ENCODE measurements at places on chromosomes 6 and 20.

- DNase-seq = no peak
Observed at GRCh38 chr20:59670786-59671492, 66.6 kb downstream of the PHACTR3 start.

DNA sequence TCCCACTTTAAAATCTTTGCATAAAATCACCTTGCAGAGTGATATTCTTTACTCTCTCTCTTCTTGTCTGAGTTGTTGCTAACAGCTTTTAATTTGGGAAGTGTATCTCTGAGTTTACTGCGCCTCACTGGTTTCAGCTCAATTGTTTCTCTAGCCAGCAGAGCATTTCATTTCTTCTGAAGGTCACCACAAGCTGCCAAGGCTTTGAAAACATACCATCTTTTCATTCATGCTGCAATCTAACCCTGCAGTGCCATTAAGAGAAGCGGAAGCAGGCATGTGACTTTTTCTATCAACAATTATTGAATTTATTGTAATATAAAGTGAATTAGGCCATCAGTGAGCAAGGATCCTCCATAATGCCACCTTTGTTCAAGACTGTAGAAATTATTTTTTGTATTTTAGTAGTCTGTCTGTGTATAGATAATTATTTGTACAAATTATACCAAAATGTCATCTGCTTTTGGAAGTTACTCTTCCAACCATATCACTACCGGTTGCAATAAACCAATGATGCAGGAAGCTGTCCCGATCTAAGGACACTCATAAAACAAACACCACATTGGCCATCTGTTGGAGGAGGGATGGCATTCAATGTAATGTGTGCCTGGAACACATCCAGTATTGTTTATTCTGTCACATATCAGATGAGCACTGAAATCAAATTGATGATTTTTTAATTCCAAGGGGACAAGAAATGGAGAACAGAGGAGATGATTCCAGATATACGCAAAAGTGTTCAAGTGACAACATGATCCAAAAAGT is 26.8 kb downstream of the HS3ST5 start:
- peak; percentile 9 for DNase-seq

DNA sequence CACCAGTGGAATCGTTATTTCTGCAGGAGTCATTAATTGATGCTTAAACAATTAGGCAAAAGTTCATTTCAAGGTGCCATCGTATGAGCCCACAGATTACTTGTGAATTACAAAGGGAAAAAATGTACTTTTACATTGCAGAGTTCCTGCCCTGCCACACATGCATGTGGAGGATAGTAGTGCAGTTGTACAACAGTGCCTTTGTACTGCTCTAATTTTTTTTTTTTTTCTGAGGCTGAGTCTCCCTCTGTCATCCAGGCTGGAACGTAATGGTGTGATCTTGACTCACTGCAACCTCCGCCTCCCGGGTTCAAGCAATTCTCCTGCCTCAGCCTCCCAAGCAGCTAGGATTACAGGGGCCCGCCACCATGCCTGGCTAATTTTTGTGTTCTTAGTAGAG is 26.0 kb upstream of the SYNJ2 start:
- no peak for DNase-seq

DNA sequence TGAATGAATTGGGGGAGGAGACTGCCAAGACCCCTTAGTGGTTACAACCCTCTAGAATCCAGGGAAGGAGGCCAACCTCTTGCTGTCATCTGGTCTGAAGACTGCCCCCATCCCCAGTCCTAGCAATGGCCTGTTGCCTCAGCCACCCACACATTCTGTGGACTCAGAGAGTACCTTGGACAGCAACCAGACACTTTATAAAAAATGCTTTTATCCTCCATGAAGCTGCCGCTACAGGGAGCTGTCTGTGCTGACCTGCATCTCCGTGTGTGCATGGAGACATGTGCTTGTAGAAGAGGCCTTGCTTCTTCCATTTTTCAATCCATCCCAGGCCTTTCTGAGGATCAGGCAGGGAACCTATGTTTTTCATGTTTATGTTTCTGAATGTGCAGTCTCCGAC is 15.2 kb downstream of the CDH22 start:
- DNase-seq = peak; percentile 57

DNA sequence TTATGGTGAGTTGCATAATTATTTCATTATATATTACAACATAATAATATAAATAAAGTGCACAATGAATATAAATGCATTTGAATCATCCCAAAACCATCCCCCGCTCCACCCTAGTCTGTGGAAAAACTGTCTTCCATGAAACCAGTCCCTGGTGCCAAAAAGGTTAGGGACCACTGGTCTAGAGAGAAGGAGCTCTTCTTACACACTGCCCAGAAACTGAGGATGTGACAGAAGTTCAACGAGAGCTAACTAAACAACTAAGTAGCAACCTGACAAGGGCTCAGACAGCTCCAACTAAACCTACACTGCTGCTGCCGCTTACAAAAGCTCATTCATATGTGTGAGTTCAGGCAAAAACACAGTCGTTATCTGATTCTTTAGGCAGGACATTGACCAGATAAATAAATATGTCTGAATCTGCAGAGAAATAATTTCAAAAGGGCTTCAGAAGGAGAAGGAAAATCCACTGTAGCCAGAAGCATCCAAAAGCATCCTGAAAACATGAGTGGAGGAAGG is 125.9 kb downstream of the ATXN1 start:
- DNase-seq = no peak

DNA sequence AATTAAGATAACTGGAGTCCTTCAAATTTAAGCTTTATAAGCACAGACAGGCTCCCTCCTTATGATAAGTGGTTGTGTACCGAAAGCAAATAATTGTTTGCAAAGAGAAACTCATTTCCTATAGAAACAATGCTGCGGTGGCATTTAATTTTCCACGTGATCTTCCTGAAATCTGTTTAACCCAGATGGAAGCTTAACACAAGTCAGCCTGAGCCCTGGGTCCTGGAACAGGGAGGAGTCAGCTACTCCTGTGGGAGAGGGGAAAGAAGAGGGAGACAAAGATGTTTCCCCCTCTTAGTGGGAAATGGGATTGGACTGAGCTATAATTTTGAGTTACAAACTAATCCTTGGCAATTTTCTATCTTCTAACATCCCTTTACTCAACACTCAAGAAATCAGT is 136.5 kb downstream of the ELOVL4 start:
- no peak for DNase-seq

- no peak for DNase-seq
Observed at GRCh38 chr6:41277605-41278004, 8.9 kb downstream of the TREM1 start.

DNA sequence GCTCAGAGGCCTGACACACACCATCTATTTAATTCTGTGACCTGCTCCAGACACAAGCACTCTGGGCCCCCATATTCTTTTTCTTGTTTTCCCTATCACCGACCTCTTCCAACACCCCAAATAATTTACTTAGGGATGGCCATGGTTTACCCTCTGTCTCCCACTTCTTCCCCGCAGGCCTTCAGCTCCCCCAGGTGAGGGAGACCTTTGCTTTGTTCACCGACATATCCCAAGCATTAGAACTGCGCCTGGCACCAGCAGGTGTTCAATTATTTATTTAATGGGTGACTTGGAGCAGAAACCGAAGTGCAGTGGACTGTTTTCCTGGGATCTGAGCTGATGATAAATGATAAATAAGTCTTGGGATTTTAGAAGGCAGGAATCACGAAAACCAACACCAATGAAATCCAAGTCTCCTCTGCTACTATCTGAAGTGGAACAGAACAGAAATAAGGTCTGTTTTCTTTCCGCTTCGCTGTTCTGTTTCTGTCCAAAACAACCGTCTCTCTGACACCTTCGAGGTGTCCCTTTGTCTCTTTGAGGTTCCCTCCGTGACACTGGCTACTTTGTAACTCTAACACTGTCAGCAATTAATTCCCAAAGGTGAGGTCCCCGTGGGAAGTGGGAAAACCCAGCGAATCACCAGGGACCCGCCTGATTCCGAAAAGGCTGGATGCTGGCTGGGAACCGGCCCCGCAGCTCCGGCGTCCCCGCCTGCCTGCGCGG is 1.1 kb upstream of the RIN2 start:
- DNase-seq = no peak

- no peak for DNase-seq
Observed at GRCh38 chr20:45948742-45949541, 14.5 kb downstream of the PCIF1 start.

DNA sequence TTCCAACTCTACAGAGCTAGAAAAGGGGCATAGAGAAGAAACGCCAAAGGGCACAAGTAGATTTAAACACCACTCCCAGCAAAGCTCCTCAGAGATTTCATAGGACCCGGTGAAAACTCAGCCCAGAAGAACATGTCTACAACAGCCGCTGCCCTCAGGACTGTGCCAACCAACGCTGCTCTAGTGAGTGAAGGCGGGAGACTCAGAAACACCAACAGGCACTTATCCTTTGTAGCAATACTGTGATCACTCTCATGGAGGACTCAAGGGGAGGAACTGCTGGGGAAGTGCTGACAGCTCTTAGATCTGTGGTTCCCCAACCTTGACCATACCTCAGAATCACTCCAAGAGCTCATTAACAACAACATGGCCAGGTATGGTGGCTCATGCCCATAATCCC is 39.5 kb downstream of the STAU1 start:
- no peak for DNase-seq

DNA sequence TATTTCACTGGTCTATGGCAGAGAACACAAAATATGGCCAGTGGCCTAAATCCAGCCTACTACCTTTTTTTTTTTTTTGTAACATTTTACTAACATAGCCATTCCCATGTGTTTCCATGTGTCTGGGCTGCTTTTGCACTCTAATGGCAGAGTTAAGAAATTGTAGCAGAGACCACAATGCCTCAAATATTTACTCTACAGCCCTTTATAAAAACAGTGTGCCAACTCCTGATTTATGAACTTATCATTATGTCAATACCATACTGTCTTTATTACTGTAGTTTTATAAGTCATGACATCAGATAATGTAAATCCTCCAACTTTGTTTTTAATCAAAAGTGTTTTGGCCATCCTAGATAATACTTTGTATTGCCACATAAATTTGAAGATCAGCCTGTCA is 27.4 kb upstream of the CAP2 start:
- no peak for DNase-seq

GRCh38 chr6:42664718-42665117 is 57.7 kb downstream of the PRPH2 start:
- DNase-seq = no peak

GRCh38 chr6:140209775-140210174 is 835.3 kb upstream of the CITED2 start:
- DNase-seq = no peak
